ENCODE measurements at places on chromosomes 5 and 9. TPM values are rescaled to one million over a fixed set of nuclear protein-coding genes. Genes with fewer than 3 reads are reported as not detected.

Gene PRRX2
- total RNA-seq, result 0.99 TPM

Gene FOXB2
- total RNA-seq, result not detected

Gene CDC20B
- 0.08 TPM for total RNA-seq

Gene SARDH
- total RNA-seq, result 1.6 TPM

Gene GRM6
- not detected for total RNA-seq

Gene ARID3C
- 0.25 TPM for total RNA-seq

Gene AGXT2
- total RNA-seq, result not detected

Gene UNC5A
- not detected for total RNA-seq
